Hippocampal formation (tissue), 2 donors: ENCODE measurements at places on chromosomes 7 and 10.

GRCh38 chr10:73887294-73888039, 13.1 kb upstream of the CAMK2G start:
- peak; percentile 52 for DNase-seq

DNA sequence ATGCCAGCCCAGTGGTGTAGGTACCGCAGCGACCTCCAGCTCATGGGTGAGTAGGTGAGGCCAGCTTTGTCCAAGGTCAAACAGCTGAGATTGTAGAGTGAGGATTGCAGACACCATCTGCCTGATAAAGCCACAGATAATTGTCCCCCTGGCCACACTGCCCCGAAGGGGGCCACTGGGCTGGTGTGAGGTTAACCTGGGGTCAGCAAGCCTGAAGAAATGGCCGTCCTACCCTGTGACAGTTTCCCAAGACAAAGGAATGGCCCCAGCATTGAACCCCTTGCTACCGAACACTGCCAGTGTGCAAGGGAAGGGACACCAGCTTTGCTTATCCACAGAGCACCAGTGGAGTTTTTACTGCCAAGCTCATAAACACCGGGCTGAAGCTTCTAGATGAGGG, 23.0 kb downstream of the ECHDC3 start:
- no peak for DNase-seq

DNA sequence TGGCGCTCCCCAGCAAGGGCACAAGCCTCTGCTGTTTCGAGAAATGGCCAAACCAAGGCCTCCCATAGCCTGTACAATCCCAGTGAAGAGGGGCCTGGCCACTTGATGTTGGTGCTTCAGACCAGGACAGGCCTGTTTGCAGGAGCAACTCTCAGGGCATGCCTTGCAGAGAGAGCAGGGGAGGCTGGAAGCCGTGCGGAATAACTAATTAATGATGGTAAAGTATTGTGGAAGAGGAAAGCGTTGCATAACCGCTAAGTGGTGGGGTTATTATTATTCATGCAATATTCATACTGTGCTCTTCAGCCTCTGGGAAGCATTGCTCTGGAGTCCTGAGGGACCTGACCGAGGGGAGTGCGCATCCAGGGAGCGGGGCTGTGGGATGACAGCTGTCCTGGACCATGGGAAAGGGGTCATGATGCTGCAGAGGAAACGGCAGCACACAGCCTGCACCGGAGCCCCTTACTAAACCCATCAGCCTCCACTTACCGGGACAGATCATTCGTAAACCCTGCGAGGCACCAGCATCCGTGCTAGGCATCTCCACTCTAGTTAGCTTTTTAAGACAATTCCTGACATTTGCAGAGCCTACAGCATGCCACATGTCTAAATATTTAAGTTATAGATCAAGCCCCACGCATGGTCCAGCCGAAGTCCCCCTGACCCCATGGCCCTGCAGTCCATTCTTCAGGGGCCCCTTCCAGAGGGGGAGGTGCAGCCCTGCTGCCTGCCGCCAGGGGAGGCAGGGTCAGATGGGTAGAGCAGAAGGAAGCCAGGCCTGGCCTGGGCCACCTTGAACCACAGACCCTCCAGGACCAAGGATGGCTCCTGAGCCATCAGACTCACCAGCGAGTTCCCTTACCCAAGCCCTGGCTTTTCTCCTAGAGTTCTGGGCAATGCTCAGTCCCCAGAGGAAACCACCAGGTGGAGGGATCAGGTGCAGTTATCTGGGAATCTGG, 11.6 kb downstream of the TMEM273 start:
- DNase-seq, result no peak

DNA sequence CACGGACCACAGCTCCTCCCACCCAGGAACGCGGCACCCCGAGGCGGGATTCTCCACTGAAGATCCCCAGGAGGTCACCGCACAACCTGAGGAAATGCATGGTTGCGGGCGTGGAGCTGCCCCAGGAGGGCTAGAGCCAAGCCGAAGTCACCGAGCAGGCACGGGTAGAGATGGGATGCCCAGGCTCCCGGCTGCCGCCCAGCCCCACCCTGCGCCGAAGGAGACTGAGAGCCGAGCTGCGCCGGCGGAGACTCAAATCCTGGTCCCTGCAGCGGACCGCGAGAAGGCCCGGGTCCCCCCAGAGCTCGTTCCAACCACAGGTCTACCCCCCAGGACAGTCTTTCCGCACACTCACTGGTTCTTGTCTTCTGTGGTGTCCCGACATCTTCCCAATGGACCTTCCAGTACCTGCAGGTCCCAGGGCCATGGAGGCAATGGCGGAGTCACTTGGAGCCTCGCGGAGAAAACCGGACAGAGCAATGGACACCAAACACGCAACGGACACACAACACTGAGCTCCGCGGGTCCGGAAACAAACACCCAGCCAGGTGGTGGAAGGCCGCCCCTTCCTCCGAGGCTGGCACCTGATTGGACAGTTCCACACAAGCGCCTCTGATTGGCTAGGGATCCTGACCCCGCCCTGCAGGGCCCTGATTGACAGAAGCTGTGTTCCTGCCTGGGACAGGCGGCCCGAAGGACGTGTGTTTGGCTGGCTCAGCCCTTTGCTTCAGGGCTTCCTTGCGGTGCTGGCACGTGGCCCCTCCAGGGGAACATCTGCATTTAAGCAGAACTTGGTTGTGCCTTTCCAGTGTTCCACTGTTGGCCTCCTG, 331.9 kb upstream of the NUPR2 start:
- DNase-seq, result no peak

DNA sequence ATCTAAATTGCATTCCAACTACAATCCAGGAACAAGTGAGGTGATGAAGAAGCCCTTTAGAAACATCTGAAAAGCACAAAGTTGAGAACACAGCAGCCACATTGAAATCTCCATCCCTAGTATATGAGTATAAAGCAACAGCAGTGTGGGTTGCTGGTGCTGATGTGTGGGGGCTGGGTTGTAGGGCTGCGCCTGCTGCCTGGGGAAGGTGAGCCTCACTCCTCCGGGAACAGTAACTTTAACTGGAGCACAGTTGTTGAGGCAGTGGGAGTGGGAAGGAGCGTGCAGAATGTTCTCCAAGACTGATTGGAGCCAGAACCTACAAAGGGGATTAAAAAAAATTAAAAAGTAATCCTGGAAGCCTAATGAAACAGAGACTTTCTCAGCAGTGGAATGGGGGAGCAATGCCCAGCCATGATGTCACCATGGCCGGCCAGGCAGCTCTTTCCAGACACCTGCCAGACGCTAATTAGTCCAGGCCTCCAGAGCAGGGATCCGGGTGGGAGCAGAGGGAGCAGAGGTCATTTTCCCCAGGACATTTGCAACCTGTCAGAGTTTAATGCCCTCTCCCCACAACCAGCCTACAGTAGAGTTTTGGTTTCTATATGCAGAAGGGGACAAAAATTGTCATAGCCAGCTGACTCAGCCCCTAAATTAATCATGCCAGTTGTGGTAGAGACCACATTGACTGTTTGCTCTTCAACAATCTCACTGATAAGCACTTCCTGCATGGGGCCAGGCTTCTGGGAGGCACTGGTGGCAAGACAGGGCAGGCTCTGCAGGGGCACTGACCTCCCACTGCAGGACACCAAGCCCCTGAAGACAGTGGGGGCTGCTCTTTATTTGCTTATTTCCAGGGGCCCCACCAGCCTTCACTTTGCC, 133.0 kb upstream of the ZNF32 start:
- DNase-seq, result no peak

DNA sequence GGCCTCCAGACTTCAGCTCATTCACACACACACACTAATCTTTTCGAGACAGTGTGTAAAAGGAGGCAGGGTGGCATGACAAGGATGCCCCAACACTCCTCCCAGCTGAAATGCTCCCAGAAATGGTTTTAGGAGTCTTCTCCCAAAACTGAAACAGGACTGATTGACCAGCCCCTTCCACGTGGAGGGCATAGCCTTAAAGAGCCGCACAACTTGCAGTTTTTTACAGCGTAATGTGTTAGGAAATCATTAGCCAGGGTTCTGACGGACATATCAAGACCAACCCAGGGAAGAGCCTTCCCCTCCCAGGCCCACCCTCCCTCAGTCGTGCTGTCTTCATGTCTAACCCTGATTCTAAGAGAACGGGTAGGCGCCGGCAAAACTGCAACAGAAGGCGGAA, 224.6 kb downstream of the TNS3 start:
- no peak for DNase-seq

DNA sequence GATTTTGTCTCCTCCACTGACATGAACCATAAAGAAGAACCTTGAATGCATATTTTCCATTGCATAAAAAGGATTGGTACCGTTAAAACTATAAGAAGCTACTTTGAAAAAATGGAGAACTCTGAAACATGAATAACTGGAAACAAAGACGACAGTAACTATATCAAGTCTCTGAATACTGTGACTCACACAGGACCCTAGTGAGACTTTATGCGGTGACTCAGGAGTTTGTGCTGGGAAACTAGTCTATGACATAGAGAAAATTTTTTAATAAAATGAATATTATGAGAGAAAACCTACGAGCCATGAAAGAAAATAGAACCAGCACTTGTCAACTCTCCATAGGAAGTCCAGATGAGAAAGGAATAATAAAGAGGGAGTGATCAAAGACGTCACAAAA, 339.9 kb upstream of the ADARB2 start:
- DNase-seq, result no peak

GRCh38 chr7:77765481-77765880, 32.8 kb downstream of the TMEM60 start:
- no peak for DNase-seq

GRCh38 chr7:118753479-118753878, 529.0 kb downstream of the ANKRD7 start:
- no peak for DNase-seq

DNA sequence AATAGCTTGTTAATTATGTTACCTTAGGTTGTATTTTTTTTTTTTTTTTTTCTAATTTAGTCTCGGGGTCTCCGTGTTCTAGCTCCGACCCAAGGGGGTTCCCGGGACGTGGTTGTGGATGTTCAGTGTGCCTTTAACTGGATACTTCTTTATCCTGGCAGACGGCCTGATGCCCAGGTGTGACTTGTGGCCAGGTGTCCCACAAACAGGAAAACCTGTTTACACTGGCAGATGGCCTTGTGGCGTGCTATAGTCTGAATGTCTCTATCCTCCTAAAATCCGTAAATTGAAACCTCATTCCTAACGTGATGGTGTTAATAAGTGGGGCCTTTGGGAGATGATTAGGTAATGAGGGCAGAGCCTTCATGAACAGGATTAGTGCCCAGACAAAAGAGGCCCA, 546.4 kb upstream of the C7orf33 start:
- no peak for DNase-seq

DNA sequence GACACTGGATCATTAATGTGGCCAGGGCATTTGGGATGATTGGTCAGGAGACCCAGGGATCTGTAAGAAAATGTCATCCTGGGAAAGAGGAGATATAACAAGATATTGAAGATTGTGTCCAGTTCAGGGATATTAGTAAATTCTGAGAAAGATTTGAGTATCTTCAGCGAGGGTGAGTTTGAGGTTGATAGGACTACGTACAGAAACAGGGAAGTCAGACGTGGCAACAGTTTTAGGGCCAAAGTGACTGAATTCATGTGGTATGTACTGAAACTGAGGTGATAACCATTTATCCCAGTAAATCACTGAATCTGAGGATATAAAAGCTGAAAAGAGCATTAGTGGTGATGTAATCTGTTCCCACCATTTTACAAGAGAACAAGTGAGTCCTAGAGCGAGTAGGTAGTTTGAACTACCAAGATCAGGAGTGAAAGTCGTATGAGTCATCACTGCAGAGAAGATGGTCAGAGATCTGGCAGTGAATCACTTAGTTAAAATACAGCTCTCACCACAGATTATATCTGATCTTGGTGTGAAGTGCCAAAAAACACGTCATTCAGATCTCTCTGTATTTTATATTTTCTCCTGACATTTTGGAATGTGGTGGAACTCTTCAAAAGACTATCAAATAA, 220.5 kb downstream of the CDK14 start:
- no peak for DNase-seq

- DNase-seq, result no peak
Measured at GRCh38 chr7:90961037-90961725, 303.1 kb upstream of the FZD1 start.

- no peak for DNase-seq
Measured at GRCh38 chr10:32964270-32964669, 6.2 kb upstream of the ITGB1 start.

DNA sequence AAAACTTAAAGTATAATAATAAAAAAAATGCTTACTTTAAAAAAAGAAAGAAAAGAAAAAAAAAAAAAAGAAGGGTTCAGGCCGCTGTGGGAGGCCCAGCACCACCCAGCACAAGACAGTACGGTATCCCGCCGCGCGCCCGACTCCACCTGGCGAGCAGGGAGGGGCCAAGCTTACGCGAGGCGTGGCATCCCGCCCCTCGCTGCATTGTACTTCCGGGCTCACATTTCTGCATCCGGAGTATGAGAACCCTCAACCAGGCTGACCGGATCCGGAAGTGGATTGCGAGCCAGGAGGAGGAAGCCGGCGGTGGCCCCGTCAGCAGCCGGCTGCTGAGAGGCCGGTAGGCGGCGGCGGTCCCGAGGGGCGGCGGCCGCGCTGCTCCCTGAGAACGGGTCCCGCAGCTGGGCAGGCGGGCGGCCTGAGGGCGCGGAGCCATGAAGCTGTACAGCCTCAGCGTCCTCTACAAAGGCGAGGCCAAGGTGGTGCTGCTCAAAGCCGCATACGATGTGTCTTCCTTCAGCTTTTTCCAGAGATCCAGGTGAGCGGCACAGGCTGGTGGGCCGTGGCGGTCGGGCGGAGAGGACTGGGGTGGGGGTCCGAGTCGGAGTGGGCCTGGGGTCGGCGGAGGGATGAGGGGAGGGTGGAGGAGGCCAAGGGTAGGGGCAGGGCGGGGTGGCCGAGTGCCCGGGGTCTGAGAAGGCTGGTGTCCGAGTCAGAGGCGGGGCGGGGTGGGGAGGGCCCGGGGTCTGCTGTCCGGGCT, at the start of gene YKT6:
YKT6 (plus strand) TSS at position 280 of the 763 bp plus-strand sequence; CDS start at position 438, 158 bp downstream.
- DNase-seq, result peak; percentile 89

DNA sequence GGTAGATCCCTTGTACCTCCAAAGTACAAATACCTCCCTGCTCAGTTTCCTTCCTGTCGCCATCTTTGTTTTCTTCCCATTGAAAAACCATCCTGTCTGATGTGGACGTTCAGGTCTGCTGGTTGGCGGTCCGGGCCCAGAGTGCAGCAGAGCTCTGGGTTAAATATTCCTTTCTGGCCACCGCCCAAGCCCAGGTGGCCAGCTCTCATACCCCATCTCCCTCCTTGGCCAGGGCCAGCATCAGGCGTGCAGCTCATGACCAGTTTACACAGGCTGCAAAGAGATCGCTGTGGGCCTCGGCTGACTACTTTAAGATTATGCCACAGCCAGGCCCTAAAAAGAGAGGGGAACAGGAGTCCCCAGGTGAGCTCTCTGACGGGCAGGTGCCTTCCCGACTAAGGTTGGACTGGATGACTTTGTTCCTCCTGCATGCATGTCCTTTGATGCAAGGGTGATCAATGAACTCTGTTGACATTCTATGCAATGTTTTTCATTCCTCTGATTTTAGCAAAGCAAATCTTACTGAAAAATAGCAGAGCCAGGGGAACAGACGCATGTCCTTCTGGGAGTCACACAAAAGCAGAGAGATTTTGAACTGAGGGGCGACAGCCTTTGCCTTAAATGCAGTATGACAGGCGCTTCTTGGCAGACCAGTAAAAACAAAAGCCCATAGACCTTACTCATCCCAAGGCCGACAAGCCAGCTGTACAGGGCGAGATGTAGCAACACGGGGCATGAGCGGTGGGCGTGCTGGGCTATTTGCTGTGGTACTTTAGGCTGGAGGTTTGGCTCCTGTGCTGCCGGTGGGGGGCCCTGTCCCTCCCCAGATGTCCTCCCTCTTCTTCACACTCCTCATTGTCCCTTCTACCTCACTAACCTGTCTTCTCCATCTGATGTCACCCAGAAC, 33.3 kb upstream of the SH2B2 start:
- no peak for DNase-seq

- DNase-seq, result no peak
Measured at GRCh38 chr10:76456197-76456596, 1024.8 kb downstream of the LRMDA start.
